Prostate gland (tissue), 2 donors: ENCODE measurements at places on chromosomes 11 and 22.

GRCh38 chr11:1747753-1748635 is 2.4 kb downstream of the IFITM10 start:
- H3K4me1 ChIP-seq: no peaks in the 10 kb centered on the region
- no peak for DNase-seq
- H3K4me3 ChIP-seq: peak overlapping the region; percentile 16

DNA sequence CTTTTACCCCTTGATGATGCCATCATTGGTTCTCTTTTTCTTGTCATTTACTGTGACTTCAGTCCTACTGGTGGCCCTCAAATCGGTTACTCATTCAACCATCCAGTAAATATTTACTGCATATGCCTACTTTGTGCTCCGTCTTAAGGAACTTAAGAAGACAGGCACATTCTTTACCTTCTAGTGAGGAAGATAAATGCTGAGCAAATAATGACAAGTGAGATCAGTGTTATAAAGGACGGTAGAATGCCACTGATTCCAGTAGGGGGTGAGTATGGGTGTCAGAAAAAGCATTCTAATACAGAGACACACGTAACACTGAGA is 1.6 kb downstream of the ANKRD42 start:
- H3K27ac ChIP-seq: peak overlapping the region; percentile 85
- DNase-seq: no peak
- H3K4me3 ChIP-seq: peak overlapping the region; percentile 62
- no peaks in the 10 kb centered on the region for H3K27me3 ChIP-seq

GRCh38 chr11:109993786-109994185 is 99.4 kb upstream of the ZC3H12C start:
- no peak overlapping the region for H3K4me3 ChIP-seq
- no peaks in the 10 kb centered on the region for H3K4me1 ChIP-seq
- DNase-seq: no peak
- no peak overlapping the region for H3K27ac ChIP-seq
- H3K27me3 ChIP-seq: no peaks in the 10 kb centered on the region
- H3K36me3 ChIP-seq: no peaks in the 10 kb centered on the region

- DNase-seq: no peak
- H3K27ac ChIP-seq: peak overlapping the region; percentile 46
- no peaks in the 10 kb centered on the region for H3K36me3 ChIP-seq
- no peaks in the 10 kb centered on the region for H3K27me3 ChIP-seq
These were observed 9.5 kb downstream of the CD81 start for GRCh38 chr11:2386591-2386990.

GRCh38 chr11:47388697-47389576 is 10.6 kb upstream of the SPI1 start:
- H3K27ac ChIP-seq: no peak overlapping the region
- peak; percentile 78 for DNase-seq
- no peaks in the 10 kb centered on the region for H3K36me3 ChIP-seq
- no peaks in the 10 kb centered on the region for H3K27me3 ChIP-seq

DNA sequence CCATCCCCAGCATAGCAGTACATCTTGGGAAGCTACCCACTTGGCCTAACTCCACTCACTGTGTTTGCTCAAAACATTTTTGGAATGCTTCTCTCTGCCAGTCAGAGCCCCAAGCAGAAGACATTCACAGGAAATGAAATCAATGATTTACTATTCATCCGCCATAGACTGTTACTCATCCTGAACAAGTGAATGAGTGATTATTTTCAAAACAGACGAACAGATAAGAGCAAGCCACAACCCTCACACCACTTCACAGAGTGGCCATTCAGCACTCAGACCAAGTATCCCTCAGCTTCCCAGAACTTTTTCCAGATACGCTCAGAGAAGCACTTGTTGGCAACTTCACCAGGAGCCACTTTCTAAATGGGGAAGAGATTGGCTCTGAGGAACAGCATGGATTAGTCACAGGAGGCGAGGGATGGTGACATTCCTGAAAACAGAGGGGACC is 13.0 kb upstream of the UBASH3B start:
- no peak for DNase-seq
- no peaks in the 10 kb centered on the region for H3K4me1 ChIP-seq
- H3K4me3 ChIP-seq: no peak overlapping the region
- no peak overlapping the region for H3K27ac ChIP-seq
- H3K27me3 ChIP-seq: no peaks in the 10 kb centered on the region
- no peaks in the 10 kb centered on the region for H3K36me3 ChIP-seq

DNA sequence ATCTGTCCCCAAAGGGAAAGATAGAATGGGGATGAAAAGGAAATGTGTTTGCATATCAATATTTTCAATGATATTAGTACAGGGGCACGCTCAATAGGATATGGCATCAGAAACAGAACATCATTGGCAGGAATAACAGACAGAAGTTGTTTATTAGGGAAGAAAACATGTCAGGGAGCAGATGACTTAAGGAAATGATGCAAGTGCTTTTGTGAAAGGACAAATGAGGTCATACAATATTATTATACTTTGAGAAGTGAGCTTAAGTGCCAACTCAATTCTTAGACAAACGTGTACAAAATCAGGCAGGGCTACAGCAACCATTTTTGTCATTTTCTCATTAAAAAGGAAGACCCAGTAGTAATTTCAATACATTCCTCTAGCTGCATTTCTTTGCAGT is 388.4 kb downstream of the SOX6 start:
- H3K27me3 ChIP-seq: no peaks in the 10 kb centered on the region
- H3K4me1 ChIP-seq: peaks cover 14% of the 10 kb centered on the region
- DNase-seq: no peak
- H3K36me3 ChIP-seq: no peaks in the 10 kb centered on the region

DNA sequence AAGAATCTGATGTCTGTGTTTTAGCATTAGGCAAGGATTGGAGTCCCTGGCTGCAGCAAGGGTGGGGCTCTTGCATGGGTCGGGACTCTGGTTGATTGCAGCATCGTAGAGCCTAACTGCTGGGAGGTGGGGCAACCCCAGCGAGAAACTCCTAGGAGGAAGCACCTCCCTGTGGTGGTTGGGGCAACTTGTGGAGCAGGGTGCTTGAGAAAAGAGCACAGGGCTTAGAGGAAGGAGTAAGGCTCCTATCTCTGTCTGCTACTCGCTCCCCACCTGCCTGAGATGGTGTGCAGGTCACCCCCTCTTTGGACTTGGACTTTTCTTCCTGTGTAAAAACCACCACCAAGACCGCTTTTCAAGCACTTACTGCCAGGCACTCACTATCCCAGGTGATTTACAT is 15.6 kb downstream of the SREBF2 start:
- no peak for DNase-seq
- H3K4me3 ChIP-seq: no peak overlapping the region
- no peak overlapping the region for H3K27ac ChIP-seq
- no peaks in the 10 kb centered on the region for H3K27me3 ChIP-seq
- H3K4me1 ChIP-seq: peaks cover 13% of the 10 kb centered on the region

- H3K27ac ChIP-seq: peak overlapping the region; percentile 90
- H3K4me1 ChIP-seq: peaks cover 5% of the 10 kb centered on the region
- peak overlapping the region; percentile 39 for H3K4me3 ChIP-seq
- no peaks in the 10 kb centered on the region for H3K27me3 ChIP-seq
These were observed 2.1 kb downstream of the FAM111A start for GRCh38 chr11:59144579-59145345.

DNA sequence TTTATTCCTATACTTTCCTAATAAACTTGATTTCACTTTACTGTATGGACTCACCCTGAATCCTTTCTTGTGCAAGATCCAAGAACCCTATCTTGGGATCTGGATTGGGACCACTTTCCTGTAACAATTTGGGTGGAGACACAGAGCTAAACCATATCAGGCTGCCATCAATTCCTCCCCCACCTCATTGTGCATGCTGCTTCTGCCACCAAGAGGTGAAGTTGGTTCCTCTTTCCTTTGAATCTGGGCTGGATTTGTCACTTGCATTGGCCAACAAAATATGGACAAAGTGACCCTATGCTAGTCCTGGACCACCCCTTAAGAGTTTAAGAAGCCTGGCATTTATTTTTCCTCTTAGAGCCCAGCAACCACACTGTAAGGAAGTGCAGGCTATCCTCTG is 39.4 kb upstream of the CEP295 start:
- no peaks in the 10 kb centered on the region for H3K4me1 ChIP-seq
- no peak for DNase-seq
- H3K36me3 ChIP-seq: no peaks in the 10 kb centered on the region
- H3K4me3 ChIP-seq: no peak overlapping the region

DNA sequence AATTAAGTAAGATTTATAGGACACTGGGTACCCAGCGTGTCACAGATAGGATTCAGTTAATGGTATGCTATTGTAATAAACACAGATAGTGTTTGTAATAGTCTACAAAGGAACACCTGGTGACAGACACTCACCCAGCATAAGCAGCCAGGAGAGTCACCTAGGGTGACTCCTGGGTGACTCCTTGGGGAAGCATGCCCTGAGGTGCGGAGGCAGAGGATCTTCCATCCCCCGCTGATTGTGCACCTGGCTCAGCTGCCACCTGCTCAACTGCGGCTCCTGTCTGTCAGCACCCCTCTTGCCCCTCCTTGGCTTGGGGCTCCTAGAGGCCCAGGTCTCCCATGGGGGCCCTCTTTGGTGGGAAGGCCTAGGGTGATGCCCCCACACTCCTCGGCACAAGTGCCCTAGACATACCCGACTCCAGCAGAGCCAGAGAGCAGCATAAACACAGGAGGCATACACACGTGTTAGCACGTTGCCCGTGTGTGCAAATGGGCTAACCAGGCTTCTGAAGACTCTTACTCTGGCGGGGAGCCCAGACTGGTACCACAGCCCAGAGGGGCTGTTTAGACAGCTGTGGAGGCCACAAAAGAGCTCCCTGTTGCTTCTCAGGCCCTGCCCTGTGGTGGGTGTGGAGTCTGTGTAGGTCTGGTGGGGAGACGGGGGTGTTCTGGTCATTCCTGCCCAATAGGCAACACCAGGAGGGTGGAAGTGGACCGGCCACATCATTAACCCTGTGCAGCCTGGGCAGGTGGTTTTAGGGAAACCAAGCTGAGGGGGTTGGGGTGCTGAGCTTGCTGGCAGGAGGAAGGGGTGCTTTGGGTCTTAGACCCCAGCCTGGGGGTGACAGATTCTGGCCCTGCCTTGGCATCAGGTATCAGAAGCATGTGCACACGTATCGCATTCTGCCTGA is 3.0 kb downstream of the INPPL1 start:
- H3K4me1 ChIP-seq: peaks cover 8% of the 10 kb centered on the region
- H3K4me3 ChIP-seq: no peak overlapping the region
- DNase-seq: no peak
- no peaks in the 10 kb centered on the region for H3K27me3 ChIP-seq

DNA sequence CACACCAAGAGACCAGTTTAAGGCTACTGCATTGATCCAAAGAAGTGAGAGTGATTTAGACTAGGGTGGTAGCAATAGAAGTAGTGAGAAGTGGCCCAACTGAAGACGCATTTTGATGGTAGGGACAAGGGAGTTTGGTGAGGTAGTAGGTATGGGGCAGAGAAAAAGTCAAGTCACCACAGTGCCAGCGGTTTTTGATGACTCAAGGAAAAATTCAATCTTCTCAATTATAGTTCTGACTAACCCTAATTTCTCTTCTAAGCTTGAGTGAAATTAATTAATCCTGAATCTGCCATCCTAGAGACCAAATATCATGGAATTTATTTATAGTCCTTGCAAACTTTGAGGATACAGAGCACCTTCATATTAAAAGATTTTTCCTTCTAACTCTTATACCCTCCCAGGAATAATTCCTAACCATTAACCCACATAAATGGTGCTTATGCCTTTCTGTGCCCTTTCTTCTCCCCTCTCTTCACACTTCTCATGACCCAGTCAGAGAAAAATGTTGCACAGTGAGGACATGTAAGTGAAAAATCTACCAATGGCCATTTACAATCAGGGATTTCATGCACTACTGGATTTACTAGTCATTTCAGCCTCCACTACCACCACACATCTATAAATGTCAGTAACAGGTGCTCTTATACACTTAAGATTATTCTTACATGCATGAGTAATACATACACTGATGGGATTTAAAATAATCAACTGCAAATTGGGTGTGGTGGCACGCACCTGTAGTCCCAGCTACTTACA is 45.9 kb upstream of the ARHGAP32 start:
- H3K36me3 ChIP-seq: no peaks in the 10 kb centered on the region
- no peaks in the 10 kb centered on the region for H3K27me3 ChIP-seq
- no peaks in the 10 kb centered on the region for H3K4me1 ChIP-seq
- DNase-seq: no peak
- no peak overlapping the region for H3K4me3 ChIP-seq

- no peaks in the 10 kb centered on the region for H3K27me3 ChIP-seq
- DNase-seq: no peak
- H3K4me3 ChIP-seq: no peak overlapping the region
- no peaks in the 10 kb centered on the region for H3K36me3 ChIP-seq
- no peaks in the 10 kb centered on the region for H3K4me1 ChIP-seq
- no peak overlapping the region for H3K27ac ChIP-seq
These were observed 5.3 kb downstream of the CCDC157 start for GRCh38 chr22:30361916-30362650.

DNA sequence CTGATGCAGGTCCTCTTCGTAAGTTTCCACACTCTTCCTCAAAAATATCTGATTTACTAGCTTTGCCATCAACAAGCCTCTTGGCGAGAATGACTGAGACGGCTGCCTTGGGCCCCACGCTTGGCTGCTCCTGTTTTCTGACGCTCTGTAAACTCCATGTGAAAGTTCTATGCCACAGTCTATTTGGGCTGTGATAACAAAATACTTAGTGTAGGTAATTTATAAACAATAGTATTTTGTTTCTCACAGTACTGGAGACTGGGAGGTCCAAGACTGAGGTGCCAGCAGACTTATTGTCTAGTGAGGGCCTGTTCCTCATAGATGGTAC is 123.2 kb upstream of the SORL1-AS1 start:
- H3K4me1 ChIP-seq: no peaks in the 10 kb centered on the region
- H3K36me3 ChIP-seq: no peaks in the 10 kb centered on the region
- no peaks in the 10 kb centered on the region for H3K27me3 ChIP-seq
- peak overlapping the region; percentile 31 for H3K27ac ChIP-seq
- DNase-seq: no peak
- no peak overlapping the region for H3K4me3 ChIP-seq

DNA sequence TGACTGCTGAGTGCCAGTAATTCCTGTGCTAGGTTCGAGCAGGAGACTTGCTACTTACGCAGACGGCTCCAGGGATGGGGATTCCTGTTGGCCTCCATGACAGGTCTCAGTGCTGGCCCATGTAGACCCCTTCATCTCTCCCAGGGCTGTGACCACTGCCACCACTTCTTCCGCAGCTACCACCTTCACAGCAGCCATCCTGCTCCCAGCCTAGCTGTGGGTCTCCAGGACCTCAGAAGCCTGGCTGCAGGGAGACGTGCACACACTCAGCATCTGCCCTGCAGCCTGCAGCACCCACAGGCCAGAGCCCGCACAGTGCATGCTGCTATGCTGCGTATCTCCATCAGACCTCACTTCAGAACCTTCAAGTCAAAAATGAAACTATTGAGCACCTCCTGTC is 1503.9 kb downstream of the BRD1 start:
- H3K36me3 ChIP-seq: no peaks in the 10 kb centered on the region
- no peak for DNase-seq
- no peaks in the 10 kb centered on the region for H3K4me1 ChIP-seq
- no peak overlapping the region for H3K4me3 ChIP-seq
- no peaks in the 10 kb centered on the region for H3K27me3 ChIP-seq

DNA sequence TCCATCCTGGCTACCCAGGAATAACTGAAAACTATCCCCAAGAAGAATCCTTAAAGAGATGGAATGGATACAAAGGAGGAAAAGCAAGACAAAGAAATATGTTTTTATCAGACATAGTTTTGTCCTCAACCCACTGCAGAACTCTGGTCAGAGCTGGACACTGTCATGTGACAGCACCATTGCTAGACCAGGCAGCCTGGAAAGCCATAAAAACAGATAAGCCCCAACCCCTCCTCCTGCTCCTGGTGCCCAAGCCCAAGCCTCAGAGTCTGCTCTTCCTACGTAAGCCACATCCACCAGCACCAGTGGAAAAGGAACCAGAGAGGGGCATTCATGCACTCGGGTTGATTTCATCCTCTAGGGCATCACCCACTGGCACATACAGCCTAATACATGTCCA is 116.9 kb downstream of the TRIM29 start:
- H3K4me1 ChIP-seq: no peaks in the 10 kb centered on the region
- H3K36me3 ChIP-seq: no peaks in the 10 kb centered on the region
- H3K27ac ChIP-seq: no peak overlapping the region
